Mucosa of descending colon (tissue), 3 donors: ENCODE measurements at places on chromosomes 6 and 20.

- DNase-seq = no peak
These were observed 689 bp upstream of the COL20A1 start for GRCh38 chr20:63292292-63292701.

- no peak for DNase-seq
These were observed 29.9 kb upstream of the FKBP1A start for GRCh38 chr20:1422753-1423152.

DNA sequence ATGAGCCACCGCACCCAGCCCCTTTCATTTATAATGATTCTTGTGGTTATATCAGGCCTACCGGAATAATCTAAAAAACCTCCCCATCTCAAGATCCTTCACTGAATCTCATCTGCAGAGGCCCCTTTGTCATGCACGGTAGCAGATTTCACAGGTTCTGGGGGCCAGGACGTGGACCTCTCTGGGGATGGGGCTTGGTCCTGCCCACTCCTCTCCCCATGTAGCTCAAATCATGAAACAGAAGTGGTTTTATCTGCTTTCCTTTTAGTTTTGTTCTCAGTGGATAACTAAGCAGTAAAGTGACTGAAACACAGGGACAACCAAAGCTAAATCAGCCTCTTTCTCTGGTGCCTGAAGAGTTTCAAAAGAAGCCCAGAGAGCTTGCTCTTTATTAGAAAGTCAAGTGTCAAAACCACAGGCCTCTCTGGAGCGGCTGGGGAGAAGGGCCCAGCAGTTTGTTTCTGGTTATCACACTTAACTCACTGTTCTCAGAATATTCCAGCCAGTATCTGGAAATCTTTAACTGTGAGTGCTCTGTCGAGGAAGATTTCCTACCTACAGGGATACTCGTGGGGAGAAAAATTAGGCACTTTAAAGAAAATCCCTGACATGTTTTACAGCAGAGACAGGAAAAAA, 60.6 kb upstream of the FAM184A start:
- no peak for DNase-seq

- no peak for DNase-seq
These were observed 15.1 kb downstream of the HMGN4 start for GRCh38 chr6:26553264-26553634.

DNA sequence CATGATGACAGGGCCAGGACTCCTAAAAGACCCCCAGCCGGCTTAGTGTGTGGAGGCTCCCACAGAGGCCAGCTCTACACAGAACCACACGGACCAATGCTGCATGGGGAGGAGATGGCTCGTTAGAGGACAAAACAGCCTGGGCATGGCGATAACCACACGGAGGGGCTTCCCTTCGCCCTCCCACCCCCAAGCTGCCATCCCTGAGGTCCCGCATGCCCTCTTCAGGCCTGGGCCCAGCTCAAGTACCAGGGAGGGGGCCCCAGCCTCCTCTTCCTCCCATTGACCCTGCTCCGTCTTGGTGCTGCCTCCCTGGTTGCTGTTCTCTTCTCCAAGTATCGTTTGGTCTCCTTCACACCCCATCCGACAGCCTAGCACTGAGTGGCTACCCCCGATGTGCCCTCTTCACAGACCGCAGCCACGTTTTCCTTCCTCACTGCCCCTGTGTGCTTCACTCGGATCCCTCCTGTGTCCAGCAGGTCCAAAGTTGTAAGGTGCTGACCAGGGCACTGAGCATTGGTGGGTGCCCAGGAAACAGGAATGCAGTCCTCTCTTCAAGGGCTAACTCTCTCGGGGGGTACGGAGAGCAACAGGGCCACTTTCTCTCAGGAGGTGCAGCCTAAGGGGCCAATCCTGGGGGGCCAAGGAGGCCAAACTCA, 9.6 kb upstream of the MLN start:
- DNase-seq = peak; percentile 25

GRCh38 chr6:84910906-84911607, 146.7 kb upstream of the TBX18 start:
- DNase-seq = no peak

DNA sequence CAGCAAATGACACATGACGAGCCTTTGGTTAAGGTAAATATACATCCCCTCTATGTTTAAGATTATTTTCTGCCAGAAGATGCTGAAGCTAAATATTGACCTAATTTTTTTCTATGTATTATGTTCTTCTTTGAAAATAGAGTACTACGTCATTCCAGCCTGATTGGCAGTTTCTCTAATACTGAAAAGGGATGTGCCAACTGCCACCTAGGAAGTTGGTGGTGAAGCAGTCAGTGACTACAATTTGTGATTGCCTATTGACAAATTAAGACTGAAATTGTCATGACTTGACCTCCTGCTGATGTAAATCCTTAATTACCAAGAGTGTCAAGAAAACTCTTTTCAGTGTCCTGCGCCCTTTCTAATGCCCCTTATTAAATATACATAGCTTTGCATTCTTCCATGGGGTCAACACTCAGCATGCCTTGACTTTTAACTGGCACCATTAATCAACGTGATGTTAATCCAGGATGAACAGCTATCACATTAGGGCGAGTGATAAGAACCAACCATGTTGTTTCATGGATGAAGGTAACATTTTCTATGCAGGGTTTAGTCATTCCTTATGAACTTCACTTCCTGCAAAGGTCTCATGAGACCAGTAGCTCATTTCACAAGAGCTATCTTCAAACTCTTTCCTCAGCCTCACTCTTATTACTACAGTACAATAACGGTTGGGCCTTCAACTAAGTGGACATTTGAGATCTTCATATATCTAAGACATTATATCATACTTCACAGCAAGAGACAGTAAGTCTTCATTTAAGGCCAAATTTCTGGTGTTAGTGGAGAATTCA, 22.5 kb upstream of the SGK1 start:
- DNase-seq = no peak

DNA sequence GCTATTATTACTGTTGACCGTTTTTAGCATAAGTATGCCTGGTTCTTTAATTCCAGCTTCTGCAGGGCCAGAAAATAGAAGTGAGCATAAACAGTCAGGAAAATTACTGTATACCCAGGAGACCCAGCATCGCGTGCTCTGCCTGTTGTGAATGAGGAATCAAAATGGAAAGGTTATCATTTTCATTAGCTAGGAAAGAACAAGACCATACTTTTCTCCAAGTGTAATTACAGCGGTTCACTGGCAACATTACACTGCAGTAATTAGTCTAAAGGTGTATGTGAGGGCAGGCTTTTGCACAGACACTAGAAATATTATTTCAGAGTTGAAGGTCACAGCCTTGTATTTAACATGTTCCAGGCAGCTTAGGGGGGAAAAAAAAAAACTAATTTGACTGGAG, 403.8 kb upstream of the SOX4 start:
- DNase-seq = no peak

DNA sequence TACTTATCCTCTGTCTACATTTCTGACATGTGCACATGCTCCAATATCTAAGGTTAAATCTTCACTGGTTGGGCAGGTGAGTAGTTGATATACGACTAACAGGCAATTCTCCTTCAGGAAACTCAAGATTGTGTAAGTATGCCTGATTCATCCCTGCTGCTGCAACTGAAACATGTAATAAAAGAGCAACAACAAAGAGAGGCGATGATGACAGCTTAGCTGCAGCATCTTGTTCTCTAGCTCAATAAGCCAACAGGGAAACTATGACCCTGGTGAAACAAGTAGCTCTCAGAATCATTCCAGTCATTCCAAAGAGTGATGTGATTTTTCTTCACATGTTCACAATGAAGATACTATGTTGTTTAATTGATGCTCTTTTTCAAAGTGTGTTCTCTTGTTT, 74.4 kb downstream of the ELOVL4 start:
- no peak for DNase-seq

DNA sequence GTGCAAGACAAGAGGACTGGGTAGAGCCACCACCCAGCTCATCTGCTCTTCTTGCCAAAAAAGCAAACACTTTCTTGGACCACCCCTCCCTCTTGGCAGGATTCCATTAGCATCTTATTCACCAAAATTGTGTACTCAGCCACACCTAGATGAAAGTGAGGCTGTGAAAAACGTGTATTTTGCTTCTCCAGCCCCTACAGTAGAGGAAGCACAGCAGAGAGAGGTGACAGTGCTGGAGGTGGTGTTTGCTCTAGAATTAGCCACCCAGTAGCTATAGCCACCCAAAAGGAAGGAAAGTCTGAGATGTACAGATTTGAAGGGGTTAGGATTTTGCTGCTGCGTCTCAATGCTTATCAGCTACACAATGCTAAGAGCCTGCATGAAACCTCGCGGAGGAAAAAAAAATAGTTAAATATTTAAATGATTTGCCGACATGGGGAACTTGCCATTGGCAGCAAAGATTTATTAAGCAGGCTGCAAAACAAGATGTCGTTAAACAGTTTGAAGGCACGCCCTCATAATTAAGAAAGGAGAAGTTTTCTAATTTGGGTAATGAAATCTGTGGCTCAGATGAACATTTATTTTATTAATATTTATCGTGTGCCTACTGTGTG, 287.3 kb downstream of the ZNF217 start:
- no peak for DNase-seq

GRCh38 chr6:68777956-68778355, 142.9 kb downstream of the ADGRB3 start:
- no peak for DNase-seq

DNA sequence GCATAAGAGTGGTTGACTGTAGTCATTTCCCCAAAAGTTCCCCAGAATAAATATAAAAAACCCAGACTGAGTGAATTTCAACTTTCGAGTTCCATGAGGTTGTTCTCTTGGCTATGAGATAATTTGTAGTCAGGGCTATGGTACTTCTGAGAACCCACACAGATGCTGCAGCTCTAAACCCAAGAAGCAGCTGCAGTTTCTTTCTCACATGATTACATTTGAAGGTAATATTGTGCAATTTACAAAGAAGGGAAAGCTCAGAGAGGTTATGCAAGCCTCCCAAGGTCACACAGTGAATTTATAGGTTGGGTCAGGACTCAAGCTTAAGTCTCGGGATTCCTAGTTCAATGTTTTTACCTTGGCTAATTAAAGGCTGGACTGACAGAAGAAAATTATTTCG, 29.7 kb upstream of the CD93 start:
- DNase-seq = no peak

DNA sequence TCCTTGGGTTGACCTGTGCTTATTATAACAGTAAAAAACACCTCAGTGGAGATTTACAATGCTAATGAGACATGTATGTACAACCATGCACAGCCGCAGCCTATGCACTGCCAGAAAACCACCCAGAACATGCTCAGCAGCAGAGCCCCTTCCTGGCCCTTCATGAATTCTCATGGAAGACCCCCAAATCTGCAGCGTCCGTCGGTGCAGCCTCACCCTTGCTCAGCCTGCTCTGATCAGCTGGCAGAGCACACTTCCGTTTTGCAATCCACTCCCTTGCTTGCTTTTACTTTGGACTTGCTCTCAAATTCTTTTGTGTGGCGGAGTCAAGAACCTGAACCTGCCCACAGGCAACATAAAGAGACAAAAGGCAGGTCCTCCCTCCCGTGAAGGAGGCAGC, 378.2 kb upstream of the SULF2 start:
- DNase-seq = no peak

DNA sequence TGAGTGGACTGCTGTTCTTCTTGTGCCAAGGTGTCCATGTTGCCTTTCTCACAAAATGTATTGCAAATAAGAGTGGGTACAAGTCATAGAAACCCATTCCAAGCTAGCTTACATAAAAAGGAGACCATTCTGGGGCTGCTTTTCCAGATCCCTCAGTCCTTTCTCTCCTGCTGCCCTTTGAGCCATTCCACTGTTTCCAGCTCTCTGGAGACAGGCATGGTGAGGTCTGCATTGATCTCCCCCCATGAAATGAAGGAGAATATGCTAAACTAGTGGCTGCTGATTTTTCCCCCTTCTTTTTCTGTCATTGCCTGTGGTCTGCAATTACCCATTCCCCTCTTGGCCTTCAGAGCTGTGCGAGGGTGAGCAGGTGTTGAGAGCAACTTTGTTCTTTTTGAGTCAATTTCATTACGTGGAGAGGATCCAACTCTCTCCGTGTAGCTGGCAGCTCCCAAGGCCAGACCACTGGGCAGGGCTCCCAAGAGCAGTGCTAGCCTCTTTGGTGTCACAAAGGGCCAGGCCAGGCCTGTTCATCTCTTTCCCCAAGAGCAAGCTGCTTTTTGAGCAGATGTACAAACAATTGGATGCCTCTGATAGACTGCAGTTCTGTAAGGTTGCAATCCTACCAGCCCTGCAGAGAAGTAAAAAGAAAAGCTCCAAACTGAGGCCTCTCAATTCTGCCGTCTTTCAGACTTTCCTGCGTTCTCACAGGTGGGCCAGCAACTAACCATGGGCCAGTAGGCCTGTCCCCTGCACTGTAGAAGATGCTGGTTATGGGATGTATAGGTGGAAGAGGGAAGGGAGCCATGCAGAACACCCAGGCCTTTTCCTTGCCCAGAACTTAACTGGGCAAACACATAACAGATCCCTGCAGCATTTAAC, 96.1 kb upstream of the ARMC2 start:
- no peak for DNase-seq

- DNase-seq = no peak
These were observed 7.9 kb upstream of the GMNN start for GRCh38 chr6:24766680-24767462.

DNA sequence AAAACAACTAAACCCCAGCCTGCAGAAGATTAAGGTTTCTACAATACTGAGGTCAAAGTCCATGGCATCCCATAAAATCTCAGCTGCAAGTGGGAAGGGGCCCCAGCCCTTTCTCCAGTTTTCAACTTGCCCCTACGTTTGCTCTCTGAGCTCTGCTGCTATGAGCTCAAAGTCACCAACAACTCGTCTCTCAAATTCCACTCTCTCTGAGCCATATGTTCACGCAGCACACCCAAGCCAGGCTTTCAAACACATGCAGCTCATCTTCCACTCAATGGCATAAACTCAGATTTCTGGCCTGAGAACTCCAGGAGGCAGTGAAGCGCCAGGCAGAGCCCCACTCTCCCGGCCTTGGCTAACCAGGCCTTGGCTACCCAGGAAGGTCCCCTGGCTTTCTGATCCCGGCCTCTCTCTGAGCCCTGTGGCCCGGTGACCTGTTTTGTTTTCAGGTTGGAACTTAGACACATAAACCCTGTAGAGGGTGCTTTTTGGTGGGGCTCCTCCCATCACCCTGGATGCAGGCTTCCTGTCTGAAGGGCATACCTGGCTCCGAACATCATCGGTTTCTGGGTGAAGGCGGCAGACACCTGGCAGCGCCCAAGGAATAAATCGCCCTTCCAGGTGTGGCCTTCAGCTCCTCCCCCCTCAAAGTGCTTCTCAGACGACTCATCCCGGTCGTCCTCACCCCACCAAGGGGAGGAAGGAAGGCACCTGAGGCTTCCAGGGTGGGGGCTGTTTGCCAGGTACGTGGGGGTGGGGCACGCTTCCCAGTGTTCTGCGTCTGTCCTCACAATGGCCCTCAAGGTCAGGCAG, 12.4 kb downstream of the SLC22A23 start:
- no peak for DNase-seq

GRCh38 chr6:4209196-4209595, 73.8 kb upstream of the ECI2 start:
- no peak for DNase-seq

- DNase-seq = no peak
These were observed 94.5 kb upstream of the BTN3A2 start for GRCh38 chr6:26270486-26270861.
